GM12878 (cell line): ENCODE measurements at places on chromosomes 1 and 21. TPM values are rescaled to one million over a fixed set of nuclear protein-coding genes. Genes with fewer than 3 reads are reported as not detected.
A peak's percentile ranks its signal among the peaks of the same experiment; 100 is the strongest.

- H3K27me3 ChIP-seq = no peaks in the 10 kb centered on the region
- no peaks in the 10 kb centered on the region for H3K4me1 ChIP-seq
- no peak overlapping the region for H3K27ac ChIP-seq
- H3K4me3 ChIP-seq = no peak overlapping the region
Observed at GRCh38 chr1:34808051-34808810, 15.4 kb downstream of the GJA4 start.

DNA sequence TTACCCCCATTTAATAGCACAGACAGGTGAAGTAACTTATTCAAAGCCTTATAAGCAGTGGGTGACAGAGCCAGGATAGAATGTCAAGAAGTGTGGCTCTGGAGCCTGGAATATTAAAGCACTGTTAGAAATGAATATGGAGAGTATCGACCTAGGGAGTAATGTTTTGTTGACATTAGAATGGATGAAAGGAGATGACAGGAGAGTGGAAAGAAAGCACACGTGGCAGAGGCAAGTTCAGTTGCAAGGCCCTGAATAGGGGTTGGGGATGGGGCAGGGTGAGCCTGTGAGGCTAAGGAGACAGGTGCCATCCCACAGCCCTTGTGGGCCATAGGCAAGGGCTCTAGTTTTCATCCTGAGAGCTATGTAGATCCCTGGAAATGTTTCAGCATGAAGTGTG is 125.5 kb upstream of the PLXNA2 start:
- H3K27ac ChIP-seq = no peak overlapping the region
- H3K4me3 ChIP-seq = no peak overlapping the region
- no peaks in the 10 kb centered on the region for H3K4me1 ChIP-seq
- DNase-seq = no peak

DNA sequence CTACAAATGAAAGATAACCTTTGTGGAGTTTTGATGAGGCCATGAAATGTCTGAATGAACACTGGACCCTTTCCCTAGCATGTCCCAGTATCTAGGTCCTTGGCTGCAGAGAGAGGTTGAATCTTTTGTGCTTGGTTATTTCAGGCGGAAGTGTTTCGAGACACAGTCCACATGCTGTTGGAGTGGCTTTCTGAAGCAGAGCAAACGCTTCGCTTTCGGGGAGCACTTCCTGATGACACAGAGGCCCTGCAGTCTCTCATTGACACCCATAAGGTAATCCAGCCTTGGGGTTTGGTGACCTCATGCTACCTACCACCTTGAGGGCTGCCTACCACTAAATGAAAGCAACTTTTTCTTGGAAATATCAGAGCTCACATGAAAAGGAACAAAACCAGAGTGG is 38.9 kb upstream of the BMP8A start:
- no peak overlapping the region for H3K4me3 ChIP-seq
- no peaks in the 10 kb centered on the region for H3K4me1 ChIP-seq
- DNase-seq = no peak
- peaks cover 60% of the 10 kb centered on the region for H3K36me3 ChIP-seq
- no peak overlapping the region for H3K27ac ChIP-seq

DNA sequence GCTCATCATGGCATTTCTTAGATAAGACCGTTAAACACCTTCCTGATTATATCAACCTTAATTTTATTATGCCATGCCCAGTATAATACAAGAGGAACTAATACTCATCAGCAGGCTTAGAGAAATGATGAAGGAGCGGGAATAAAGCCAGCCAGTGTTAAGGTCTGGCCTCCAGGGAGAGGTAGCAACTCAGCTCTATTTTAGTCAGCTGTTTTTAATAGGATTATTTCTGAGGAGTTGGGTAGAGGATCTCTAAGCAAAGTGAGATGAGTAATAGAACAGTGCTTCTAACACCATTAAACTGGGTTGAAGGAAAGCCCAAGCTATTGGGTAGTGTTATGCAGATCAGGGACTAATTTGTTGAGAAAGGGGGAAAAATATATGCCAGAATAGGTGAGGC is 921.5 kb downstream of the TTLL7 start:
- no peaks in the 10 kb centered on the region for H3K27me3 ChIP-seq
- H3K36me3 ChIP-seq = no peaks in the 10 kb centered on the region
- DNase-seq = no peak
- no peak overlapping the region for H3K4me3 ChIP-seq

- peaks cover 10% of the 10 kb centered on the region; the same call in 1 of the 2 replicates for H3K4me1 ChIP-seq
- H3K4me3 ChIP-seq = peak overlapping the region; percentile 5; the same call in 1 of the 2 replicates
- H3K27me3 ChIP-seq = no peaks in the 10 kb centered on the region
- no peak overlapping the region for H3K27ac ChIP-seq
- H3K36me3 ChIP-seq = no peaks in the 10 kb centered on the region
- DNase-seq = no peak
Observed at GRCh38 chr1:9494936-9495758, 44.1 kb upstream of the SLC25A33 start.

- no peak overlapping the region for H3K4me3 ChIP-seq
- no peaks in the 10 kb centered on the region for H3K36me3 ChIP-seq
- DNase-seq = no peak
Observed at GRCh38 chr1:88640060-88640459, 44.0 kb upstream of the PKN2 start.

DNA sequence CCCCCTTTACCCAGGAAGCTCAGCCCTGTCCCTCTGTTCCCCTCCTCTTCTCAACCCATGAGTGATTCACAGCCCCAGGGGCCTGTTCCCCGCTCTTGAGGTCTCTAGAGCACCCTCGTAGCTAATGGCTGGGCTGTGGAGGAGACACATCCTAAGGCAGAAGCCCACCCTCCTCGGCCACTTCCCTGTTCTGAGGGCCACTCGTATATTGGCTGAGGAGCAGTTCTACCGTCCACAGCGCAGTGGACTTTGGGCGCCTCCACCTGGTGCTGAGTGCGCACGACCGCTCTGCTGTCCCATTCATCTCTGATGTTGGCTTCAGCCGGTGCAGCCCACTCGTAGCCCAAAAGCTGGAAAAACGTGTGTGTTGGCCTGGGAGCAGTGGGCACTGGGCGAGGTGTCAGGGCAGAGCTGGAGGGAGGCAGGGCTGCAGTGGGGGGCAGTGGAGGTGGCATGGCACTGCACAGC is 24.5 kb upstream of the PKP1 start:
- no peaks in the 10 kb centered on the region for H3K4me1 ChIP-seq
- peaks cover 2% of the 10 kb centered on the region; the same call in 1 of the 2 replicates for H3K27me3 ChIP-seq
- no peak overlapping the region for H3K4me3 ChIP-seq
- no peak overlapping the region for H3K27ac ChIP-seq
- H3K36me3 ChIP-seq = no peaks in the 10 kb centered on the region

DNA sequence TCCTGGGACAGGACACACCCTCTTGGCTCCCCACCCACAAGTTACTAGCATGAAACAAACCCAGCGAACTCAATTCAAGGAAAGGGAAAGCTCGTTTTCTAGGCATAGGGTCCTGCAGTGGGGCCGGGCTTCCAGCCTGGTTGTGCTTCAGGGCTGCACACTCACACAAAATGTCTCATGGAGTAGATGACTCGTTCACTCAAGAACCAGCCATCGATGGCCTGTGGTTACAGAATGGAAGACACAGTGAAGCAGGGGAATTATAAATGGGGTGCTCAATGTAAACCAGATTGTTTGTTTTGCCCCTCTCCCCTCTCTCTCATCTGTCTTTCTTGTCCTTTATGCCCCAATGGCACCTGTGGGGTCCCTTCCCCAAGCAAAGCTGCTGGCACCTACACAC is 56.0 kb upstream of the COX20 start:
- no peaks in the 10 kb centered on the region for H3K36me3 ChIP-seq
- no peak overlapping the region for H3K27ac ChIP-seq
- H3K27me3 ChIP-seq = peaks cover 1% of the 10 kb centered on the region
- no peak overlapping the region for H3K4me3 ChIP-seq

DNA sequence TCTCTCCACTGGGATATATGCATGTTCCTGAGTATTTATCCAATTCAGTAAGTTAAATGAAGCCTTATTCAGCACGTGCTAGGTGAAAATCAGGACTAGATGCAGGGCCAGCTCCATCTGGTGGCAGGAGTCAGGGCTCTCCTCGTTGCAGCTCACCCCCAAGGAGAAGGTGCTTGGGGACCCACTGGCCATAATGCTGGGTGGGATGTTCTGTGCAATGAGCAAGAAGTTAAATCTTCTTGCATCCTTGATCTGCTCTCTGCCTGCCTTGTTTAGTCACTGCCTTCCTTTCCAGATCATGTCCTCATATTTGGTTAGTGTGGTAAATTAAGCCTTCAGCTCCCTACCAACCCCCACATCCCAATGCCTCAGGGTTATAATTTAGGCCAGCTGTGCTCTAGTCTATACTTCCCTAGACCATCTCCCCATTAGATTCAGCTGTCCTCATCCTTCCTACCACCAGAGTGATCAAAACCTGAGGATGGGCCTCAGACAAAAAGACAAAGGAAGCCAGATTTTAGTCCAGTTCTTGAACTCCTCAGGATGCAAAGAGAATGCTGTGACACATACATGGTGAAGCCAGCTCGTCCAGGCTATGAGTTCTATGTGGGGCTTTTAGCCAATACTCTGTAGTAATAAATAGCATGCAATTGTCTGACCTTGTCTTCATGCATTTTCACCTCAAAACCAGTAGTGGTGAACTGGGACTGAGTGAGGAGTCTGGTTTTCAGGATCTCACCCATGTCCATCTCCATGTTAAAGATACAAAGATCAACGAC is 55.9 kb downstream of the SEC16B start:
- no peaks in the 10 kb centered on the region for H3K4me1 ChIP-seq
- H3K27me3 ChIP-seq = no peaks in the 10 kb centered on the region; the same call in 1 of the 2 replicates
- no peak overlapping the region for H3K4me3 ChIP-seq
- no peak for DNase-seq

DNA sequence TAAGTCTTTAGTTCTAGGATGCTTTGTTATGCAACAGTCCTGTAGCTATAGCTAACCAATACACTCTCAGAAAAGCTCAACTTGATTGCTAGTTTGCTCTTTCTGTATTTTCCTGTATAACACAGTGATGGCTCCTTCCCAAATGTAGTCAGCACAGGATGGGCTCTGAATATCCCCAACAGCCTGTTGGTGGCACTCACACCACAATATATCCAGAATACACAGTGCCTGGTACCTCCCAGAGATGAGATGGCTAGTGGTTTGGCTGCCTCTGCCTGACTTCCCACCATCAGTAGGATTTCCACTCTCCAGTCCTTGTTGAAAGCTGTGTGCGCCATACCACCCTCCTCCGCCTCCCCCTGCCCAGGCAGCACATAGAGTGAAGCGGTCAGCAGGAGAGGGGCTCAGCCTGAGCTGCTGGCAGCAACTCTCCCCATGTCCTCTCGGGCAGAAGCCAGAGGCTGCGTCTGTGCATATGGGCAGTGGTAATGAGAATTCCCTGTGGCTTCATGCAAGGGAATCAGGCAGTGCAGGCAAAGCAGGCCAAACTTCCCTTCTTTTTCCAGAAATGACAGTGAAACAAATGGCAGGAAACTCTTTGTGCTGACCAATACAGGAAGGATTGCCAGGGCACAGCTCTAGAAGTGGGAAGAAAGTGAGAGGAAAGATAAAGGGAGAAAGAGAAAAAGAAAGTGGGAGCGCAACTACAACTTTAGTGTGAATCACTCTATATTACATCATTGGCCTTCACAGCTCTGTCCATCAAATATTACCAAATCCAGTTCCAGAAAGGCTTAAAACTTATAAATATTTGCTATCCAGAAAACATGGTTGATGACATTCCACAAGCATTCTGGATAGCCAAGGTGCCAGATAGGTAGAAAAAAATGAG is 49.7 kb downstream of the LMX1A start:
- no peak overlapping the region for H3K4me3 ChIP-seq
- H3K27ac ChIP-seq = no peak overlapping the region
- no peak for DNase-seq
- no peaks in the 10 kb centered on the region for H3K27me3 ChIP-seq
- H3K4me1 ChIP-seq = no peaks in the 10 kb centered on the region

DNA sequence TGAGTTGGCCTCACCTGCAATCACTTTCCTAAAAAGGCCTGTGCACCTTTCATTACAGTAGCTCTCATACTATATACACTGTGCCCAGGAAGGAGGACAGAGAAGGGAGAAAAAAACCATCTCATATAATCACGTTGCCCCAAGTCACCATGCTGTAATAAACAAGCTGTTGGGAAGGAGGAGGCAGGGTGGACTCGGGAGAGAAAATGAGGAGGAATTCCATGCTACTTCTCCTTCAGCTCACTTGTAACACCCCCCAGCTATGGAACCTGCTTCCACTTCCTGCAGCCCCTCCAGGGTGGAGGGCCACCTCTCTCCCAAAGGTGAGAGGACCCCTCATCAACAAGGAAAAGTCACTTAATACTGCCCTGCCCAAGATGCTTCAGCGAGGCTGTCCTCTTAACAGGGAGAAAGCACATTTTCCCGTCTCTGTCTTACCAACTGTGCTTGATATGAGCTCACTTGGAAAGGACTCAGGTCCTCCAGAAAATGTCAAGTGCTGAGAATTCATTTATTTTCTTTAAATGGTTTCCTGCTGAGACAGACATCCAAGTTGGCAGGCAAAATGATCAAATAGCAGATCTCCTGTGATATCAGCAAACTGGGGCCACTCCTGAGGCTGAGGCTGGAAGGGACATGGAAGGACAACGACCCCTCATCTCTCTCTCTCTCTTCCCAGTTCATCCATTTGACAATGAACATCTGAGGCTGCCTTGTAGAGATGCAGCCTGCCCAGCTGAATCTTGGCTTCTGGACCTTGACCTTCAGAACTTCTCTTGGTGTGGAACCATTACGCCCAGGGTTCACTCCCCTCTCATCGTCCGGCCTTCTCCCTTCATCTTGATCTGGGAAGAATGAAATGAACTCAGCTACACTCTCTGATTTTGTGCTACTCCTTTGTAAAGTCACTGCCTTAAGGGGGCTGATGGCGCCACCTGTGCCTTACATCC is 54.0 kb downstream of the CAPN9 start:
- H3K4me1 ChIP-seq = no peaks in the 10 kb centered on the region
- no peaks in the 10 kb centered on the region for H3K27me3 ChIP-seq
- no peak overlapping the region for H3K4me3 ChIP-seq
- H3K27ac ChIP-seq = no peak overlapping the region
- no peak for DNase-seq

GRCh38 chr1:58809325-58810010 is 25.6 kb upstream of the JUN start:
- H3K4me1 ChIP-seq = peaks cover 19% of the 10 kb centered on the region
- no peak overlapping the region for H3K4me3 ChIP-seq
- H3K36me3 ChIP-seq = no peaks in the 10 kb centered on the region
- no peaks in the 10 kb centered on the region for H3K27me3 ChIP-seq

DNA sequence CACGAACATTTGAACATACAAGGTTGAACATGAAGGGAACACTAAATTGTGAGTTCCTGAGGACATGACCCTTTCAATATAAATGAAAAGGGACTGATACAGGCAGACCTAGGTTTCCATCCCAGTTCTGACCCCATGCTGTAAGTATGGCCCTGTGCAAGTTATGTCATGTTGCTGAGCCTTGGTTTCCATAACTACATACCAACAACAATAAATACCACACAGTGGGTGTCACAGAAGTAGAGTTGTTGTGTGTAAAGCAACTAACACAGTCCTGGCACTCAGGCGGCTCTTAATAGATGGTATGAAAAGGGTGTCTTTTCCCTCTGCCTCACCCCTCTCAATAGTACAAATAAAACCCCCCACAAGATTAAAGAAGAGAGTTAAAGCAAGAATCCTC is 140.8 kb downstream of the LMX1A start:
- H3K36me3 ChIP-seq = no peaks in the 10 kb centered on the region
- DNase-seq = no peak
- H3K27ac ChIP-seq = no peak overlapping the region
- no peaks in the 10 kb centered on the region for H3K27me3 ChIP-seq

RBM11 gene
- total RNA-seq = 0.31 TPM in 1 of 2 replicates, not detected in the other

KCNJ15 gene
- total RNA-seq = 0.46 and 0.56 TPM in 2 replicates

TAL1 gene
- 0.05 TPM in 2 replicates for total RNA-seq

KCNA3 gene
- 3.1 and 3.3 TPM in 2 replicates for total RNA-seq

LRRIQ3 gene
- 1.6 and 1.9 TPM in 2 replicates for total RNA-seq
